ENCODE measurements at places on chromosomes 4 and X.

GRCh38 chr4:55458611-55459010 is 62.9 kb downstream of the TMEM165 start:
- no peak for DNase-seq

GRCh38 chr4:15003891-15004738 is 1.8 kb downstream of the CPEB2 start:
- DNase-seq: peak; percentile 30

GRCh38 chrX:35841872-35842271 is 43.7 kb downstream of the MAGEB16 start:
- no peak for DNase-seq

DNA sequence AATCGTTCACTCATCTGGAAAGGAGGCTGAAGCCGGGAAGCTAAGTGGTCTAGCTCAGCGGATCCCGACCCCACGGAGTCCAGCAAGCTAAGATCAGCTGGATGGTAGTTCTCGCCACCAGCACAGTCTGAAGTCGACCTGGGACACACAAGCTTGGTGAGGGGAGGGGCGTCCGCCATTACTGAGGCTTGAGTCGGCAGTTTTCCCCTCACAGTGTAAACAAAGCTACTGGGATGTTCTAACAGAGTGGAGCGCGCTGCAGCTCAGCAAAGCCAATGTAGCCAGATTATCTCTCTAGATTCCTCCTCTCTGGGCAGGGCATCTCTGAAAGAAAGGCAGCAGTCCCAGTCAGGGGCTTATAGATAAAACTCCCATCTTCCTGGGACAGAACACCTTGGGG is 555.4 kb downstream of the BCOR start:
- DNase-seq: no peak

DNA sequence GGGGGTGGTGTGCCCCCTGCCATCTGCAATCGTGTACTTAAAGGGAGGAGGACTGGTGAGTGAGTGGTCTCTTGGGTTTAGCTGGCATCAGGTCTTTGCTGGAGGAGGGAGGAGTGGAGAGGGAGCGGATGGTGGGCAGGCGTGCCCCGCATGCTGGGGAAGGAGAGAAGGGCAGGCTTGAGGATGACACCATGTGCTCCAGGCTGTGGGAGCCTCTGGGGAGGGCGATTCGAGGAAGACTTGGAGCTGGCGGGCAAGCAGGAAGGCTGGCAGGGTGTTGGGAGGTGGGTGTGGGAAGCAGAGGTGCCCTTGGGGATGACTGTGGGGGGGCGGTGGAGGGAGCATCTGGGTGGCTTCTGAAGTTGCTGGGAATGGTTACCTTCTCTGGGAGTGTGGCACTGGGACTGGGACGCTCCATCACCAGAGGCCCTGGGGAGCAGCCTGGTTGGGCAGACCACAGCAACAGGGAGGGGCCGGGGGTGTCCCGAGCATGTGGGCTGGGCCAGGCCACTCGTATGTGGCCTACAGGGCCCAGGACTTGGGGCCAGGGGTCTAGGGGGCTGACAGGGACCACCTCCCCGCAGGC is 30.8 kb upstream of the AFAP1 start:
- DNase-seq: no peak

GRCh38 chrX:132775263-132775823 is 183.1 kb downstream of the HS6ST2 start:
- no peak for DNase-seq

GRCh38 chr4:8862800-8863685 is 8.6 kb downstream of the HMX1 start:
- no peak for DNase-seq

GRCh38 chr4:10380735-10381134 is 76.5 kb downstream of the ZNF518B start:
- no peak for DNase-seq

- no peak for DNase-seq
These were observed 25.5 kb downstream of the MOB1B start for GRCh38 chr4:70927502-70928137.

GRCh38 chrX:12425496-12425895 is 287.2 kb downstream of the FRMPD4 start:
- DNase-seq: no peak

GRCh38 chrX:130770615-130771014 is 132.4 kb downstream of the ENOX2 start:
- DNase-seq: no peak

GRCh38 chr4:102663073-102663472 is 97.7 kb downstream of the MANBA start:
- no peak for DNase-seq

GRCh38 chr4:80073473-80074008 is 512 bp upstream of the ANTXR2 start:
- no peak for DNase-seq

GRCh38 chrX:153665726-153666306 is 7.8 kb downstream of the PNCK start:
- no peak for DNase-seq

- no peak for DNase-seq
These were observed 363.4 kb upstream of the BOD1L1 start for GRCh38 chr4:13990596-13991589.

DNA sequence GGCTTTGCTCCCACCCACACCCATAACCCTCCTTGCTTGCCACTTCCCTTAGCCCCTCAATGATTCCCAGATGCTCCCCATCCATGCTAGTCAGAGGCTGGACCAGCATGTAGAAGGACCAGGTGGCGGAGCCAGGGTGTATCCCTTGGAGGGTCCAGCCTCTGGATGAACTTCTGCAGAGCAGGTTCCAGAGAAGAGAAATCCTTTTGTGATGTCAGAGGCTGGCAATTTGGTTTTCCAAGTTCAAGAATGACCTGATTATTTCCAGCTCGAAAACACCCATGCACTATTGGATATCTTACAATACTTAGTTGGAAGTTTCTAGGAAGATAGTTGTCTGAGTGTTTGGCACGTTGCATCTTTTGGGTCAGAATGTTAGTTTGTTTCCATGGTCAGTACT is 168.3 kb upstream of the RPS6KA3 start:
- no peak for DNase-seq

GRCh38 chr4:3851211-3851610 is 85.0 kb downstream of the ADRA2C start:
- DNase-seq: no peak

DNA sequence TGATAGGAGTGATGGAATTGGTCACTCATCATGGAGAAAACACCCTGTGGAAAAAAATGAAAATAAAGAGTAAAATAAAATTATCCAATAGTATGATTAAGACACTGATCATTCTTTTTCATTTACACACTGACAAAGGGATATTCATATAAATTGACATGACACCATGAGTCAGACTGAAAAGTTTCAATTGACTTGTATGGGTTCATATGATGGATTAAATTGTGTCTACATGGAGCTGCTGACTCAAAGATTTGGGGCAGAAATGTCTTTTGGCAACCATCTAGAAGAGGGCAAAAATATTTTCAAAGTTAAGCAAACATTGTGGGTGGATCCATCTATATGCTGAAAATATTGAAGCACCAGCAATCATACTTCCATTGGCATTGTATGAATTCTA is 153.4 kb upstream of the PPP3CA start:
- no peak for DNase-seq

DNA sequence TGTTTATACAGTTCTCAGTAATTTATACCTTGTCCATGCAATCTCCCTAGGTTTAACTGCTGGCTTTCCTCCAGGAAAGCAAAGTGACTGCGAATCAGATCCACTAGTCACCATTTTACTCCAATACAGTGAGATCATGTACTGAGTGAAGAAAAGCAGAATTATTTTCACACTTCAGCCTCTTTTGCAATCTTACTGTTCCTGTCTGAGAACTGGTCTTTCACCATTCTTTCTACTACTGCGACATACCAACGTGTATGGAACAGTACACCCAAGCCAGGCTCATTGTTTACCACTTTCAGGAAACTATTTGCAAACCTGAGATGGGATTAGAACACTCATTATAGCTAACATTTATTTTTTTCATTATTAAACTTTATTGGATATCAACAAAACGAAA is 8.0 kb upstream of the MSL3 start:
- DNase-seq: no peak

DNA sequence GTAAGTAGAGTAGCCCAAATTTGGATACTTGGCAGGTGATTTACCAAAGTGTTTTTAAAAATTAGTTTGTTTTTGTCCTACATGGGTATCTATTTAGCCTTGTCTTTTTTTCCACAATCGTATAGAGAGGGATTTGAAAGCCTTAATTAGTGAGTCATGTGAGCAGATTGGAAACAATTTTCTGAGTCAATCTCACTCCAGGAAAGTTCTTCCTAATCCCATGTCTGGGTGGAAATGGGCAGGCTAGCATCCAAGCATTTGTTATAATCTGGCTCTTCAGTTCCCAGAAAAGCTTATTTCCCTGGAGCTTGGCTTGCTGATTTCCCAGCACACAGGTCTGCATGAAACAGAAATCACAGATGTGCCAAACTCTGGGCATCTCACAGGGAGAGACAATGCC is 426.9 kb upstream of the BOD1L1 start:
- no peak for DNase-seq

GRCh38 chrX:69556060-69557011 is 52.2 kb downstream of the NALF2 start:
- DNase-seq: no peak

- no peak for DNase-seq
These were observed 123.8 kb downstream of the MAD2L1 start for GRCh38 chr4:119942806-119943205.

DNA sequence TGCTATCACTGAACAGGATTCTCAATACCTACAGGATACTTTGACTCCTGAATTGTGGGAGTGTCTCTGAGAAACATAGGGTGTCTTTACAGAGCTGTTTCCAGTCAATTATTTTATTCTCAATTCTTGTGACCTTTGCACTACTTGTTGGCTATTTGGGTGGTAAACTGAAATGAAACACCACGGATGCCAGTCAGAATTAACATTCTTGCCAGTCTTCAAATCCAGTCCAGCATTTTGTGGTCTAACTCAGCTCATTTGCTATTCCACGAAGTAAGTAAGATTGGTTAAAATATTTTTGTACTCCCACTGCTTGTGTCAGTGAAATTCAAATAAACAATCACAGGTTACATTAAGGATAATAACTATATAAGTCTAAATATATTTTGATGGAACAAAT is 197.9 kb downstream of the ANKRD50 start:
- DNase-seq: no peak

GRCh38 chr4:15906020-15906443 is 32.5 kb downstream of the FGFBP1 start:
- DNase-seq: no peak

GRCh38 chrX:119041175-119041574 is 31.6 kb upstream of the CT47C1 start:
- DNase-seq: no peak

- DNase-seq: no peak
These were observed 2.0 kb upstream of the RIPPLY1 start for GRCh38 chrX:106905064-106905708.

- DNase-seq: no peak
These were observed 127.3 kb downstream of the CBR4 start for GRCh38 chr4:168882650-168883233.

GRCh38 chr4:73451404-73451803 is 15.4 kb downstream of the AFP start:
- DNase-seq: no peak

DNA sequence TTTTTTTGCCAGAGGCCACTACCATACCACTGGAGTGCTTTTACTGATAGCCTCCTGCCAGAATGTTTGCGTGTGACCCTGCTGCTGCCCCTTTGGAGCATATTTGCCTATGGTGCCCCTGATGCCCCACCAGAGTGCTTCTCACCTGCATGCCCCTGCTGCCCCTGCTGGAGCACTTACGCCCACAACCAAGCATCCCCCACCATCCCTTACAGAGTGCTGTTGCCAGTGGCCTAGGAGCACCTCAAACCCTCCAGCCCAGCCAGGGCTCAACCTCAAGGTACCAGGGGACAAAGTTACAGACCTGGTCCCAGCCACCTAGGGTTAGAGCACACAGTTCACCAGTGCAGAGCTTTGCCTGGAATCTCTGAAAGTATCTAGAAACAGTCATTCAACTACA is 207.2 kb downstream of the CFAP299 start:
- DNase-seq: no peak

DNA sequence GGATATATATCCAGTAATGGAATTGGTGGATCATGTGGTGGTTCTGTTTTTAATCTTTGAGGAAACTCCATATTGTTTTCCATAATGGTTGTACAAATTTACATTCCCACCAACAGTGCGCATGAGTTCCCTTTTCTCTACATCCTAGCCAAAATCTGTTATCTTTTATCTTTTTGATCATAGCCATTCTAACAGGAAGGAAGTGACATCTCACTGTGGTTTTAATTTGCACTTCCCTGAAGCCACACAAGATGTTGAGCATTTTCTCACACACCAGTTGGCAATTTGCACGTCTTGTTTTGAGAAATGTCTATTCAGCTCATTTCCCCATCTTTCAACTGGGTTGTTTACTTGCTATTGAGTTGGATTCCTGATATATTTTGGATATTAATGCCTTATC is 194.9 kb downstream of the CBLL2 start:
- DNase-seq: no peak

GRCh38 chr4:132540268-132540667 is 608.8 kb upstream of the PCDH10 start:
- DNase-seq: no peak

- DNase-seq: no peak
These were observed 45.5 kb upstream of the PHEX start for GRCh38 chrX:21986596-21986995.

DNA sequence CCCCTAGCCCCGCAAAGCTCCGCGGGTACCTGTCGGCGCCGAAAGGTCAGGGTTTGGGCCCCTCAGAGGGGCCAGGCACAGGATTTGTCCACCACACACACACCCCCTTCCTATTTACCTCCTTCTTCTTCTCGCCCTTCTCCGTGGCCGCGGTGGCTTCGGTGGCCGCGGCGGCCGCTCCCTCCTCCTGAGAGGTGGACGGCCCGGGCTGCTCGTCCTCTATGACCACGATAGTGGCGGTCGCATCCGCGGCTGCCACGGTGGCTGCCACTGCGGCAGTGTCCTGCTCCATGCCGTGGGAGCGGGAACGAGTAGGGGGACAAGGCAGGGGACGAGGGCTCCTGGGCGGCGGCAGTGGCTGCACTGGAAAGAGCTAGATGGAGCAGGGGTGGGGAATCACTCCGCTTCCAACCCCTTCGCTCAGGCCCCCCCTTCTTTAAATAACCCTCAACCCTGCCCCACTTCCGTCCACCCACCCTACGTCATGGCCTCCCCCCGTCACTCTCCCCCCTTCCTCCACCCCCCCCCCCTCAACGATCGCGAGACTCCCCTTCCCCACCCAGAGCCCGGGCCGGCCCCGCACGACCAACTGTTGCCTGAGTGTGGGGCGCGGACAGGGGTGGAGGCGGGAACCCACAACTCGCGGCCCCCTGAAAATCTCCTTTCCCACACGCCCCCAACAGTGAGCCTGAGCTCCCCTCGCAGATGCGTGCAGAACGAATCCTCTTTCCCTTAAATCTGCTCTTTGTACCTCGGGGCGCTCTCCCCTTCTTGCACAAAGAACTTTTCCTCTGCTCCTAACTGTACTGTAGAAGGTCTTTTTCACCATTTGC is at the start of gene SMARCA1:
TSS of gene SMARCA1 (minus strand) at position 412 of the 833 bp plus-strand sequence. CDS start at position 292, 120 bp downstream.
- no peak for DNase-seq

- no peak for DNase-seq
These were observed 471.7 kb upstream of the HS3ST1 start for GRCh38 chr4:11900359-11900758.

Data from stimulated activated CD4-positive, alpha-beta T cell treated with anti-CD3 and anti-CD28 coated beads, Interleukin-12 subunit alpha, Interleukin-12 subunit beta, amount 100 ng/mL, for 48 hours (primary cell).